ENCODE measurements at places on chromosomes 2 and 18.

DNA sequence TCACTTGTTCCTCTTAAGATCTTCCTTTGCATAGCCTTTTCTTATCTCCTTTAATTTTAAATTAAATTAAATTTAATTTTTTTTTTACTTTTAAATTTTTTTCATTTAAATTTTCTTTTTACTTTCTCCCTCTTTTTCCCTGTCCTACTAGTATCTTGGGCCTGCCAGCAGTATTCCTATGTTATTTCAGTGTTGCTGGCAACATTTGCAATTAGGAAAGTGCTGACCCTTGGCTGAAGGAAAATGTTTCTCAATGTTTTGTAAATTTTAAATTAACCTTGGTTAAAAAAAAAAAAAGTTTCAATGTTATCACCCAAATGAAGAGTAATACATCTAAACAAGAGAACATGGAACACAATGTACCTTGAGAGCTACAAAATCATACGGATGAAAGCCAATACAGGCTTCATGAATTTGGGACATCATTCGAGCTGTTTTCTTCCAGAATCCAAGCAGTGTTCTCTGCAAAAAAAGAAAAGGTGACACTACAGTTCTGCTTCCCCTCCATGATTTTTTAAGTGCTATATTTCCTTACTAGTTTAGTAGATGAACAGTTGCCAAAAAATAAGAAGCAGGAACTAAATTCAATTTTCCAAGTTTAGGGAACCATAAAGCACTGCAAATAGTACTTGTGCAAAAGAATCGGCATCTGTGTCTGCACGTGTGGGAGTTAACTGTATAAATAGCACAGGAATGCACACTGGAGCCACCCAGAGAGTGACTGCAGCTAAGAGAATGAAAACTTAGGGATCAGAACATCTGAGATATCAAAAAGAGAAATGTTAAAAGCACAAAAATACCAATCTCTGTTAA lies 55.8 kb downstream of the ICA1L start:
- peak; percentile 26 for DNase-seq

DNA sequence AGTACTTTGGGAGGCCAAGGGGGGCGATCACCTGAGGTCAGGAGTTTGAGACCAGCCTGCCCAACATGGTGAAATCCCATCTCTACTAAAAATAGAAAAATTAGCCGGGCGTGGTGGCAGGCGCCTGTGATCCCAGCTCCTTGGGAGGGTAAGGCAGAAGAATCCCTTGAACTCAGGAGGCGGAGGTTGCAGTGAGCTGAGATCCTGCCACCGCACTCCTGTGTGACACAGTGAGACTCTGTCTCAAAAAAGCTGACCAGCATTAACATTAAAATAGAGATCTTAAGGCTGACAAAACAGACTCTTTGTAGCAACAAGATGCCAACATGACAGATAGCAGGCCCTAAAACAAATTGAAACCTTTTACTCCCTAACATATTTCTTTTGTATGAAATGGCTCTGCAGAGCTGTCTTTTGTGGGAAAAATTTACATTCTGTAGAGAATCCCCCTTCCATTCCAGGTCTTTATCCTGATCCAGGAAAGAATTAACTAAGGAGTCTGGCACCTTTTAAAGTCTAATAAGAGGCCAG lies 213.9 kb downstream of the RAB3GAP1 start:
- DNase-seq: no peak

- DNase-seq: no peak
Measured at GRCh38 chr2:49686291-49686690, 532.0 kb upstream of the FSHR start.

DNA sequence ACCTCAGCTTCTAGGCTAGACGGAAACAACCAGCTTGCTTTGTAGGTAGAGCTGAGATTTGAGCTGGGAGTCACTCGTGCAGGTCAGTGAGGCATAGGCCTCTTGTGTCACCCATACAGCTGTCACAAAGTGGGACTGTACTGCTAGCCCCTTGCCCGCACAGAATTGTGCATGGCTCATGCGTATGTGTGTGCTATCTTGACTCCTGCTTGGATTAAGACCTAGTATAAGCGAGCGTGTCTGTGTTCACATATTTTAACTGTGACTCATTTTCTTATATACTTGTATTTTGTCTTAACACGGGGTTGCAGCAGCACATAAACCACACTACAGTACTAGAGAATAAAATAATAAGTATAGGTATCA lies 20.1 kb downstream of the CEP68 start:
- peak; percentile 55 for DNase-seq

GRCh38 chr2:241808721-241809382 lies at the start of gene NEU4:
NEU4 (plus strand) TSS chr2:241809193; CDS start chr2:241814485, 5,292 bp downstream.
- DNase-seq: no peak

GRCh38 chr2:101823347-101823791 lies 125.9 kb downstream of the MAP4K4 start:
- peak; percentile 69 for DNase-seq

DNA sequence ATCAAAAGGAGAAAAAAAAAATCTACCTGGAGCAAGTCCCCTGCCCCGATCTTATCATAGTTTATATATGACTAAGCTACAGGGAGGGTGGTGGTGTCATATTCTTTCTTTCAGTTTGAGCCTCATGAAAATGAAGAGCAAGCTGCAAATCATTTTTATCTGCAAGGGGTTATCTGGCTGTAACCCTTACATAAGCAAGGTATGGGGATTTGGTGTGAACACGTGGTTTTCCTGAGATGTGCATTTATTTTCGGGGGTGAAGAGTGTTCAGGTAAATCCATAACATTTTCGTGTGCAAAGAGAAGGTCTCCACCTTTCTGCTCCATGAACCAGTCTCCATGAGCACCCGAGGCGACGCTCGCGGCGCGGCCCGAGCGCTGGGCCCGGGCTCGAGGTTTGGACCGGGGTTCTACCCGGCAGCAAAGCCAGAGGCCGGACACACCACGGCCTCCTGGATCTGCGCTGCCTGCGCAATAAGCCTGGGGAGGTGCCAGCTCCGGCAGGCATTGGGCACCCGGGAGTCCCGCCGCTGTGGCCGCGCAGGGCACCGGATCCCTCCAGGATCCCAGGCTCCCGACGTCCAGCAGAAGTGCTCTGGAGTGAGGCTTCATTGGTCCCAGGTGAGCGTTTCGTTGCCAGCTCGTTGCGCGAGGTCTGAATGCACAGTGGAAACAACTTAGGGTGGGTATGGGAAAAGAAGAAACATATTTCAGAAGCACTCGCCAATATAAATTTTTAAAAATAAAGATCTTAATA lies 36.1 kb upstream of the GPD2 start:
- peak; percentile 71 for DNase-seq

- no peak for DNase-seq
Measured at GRCh38 chr2:85395912-85396475, 14.2 kb downstream of the CAPG start.

DNA sequence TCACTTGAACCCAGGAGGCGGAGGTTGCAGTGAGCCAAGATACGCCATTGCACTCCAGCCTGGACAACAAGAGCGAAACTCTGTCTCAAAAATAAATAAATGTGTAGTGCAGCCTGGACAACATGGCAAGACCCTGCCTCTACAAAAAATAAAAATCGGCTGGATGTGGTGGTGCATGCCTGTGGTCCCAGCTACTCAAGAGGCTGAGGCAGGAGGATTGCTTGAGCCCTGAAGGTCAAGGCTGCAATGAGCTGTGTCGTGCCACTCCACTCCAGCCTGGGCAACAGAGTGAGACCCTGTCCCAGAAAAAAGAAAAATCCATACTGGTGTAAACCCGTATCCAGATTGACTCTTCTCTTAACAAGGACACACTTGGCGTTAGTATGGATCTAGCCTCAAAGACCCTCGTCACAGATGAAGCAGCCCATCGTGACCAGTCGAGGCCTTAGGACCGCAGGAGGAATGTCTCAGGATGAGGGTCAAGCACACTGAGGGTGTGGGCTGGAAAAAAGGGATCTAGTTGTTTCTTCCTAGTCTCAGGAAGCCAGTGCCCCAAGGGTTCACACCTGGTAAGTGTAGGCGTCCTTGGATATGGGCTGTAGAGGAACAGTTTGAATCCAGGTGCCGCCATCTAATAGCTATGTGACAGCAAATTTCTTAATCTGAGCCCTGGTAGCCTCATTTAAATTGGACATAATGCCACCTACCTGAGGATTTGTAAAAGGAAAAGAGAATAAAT lies 4.0 kb upstream of the GPBAR1 start:
- no peak for DNase-seq

GRCh38 chr18:46449033-46449432 lies 208.0 kb downstream of the LOXHD1 start:
- DNase-seq: no peak

GRCh38 chr2:208638059-208638458 lies 231.5 kb downstream of the PTH2R start:
- DNase-seq: no peak

DNA sequence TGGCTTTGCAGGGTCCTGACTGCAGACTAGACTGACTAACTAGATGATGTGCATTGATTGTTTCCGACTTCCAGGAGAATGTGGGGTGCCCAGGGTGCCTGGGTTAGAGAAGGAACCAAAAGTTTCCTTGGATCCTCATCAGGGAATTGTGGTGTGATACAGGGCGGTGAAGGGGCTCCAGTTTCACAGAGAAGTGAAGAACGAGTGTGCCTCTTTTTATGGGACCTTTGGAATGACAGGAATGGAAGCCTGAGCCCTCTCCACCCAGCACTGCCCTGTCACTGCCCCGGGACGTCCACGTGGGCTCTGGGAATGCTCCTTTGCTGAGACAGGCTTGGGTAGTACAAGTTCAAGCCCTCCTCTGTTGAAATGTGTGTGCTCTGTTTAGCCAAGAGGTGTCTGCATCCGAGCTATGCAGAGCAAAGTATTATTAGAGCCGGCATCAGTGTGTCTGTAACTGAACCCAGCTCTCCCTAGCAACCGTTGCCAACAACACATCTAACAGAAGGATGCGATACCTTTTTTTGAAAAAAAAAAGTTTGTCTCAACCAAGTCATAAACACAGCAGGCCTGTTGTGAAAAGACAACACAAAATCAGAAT lies 183.6 kb downstream of the SMAD7 start:
- DNase-seq: peak; percentile 47

DNA sequence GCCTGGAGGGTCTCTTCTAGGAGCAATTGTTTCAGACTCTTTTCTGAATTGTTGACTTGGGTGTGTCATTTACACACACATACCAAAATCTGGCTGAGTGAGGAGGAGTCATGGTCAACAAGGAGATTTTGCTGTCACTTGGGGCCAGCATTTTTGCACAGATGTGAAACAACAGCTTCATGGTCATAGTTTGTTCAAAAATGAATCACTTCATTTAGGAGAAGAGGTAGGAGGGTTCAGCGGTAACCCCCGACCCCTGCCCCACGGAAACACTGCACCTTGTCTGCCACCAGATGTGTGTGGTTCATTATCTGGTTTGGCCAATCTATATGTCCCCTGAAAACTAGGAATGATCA lies 42.2 kb downstream of the LBH start:
- DNase-seq: no peak

DNA sequence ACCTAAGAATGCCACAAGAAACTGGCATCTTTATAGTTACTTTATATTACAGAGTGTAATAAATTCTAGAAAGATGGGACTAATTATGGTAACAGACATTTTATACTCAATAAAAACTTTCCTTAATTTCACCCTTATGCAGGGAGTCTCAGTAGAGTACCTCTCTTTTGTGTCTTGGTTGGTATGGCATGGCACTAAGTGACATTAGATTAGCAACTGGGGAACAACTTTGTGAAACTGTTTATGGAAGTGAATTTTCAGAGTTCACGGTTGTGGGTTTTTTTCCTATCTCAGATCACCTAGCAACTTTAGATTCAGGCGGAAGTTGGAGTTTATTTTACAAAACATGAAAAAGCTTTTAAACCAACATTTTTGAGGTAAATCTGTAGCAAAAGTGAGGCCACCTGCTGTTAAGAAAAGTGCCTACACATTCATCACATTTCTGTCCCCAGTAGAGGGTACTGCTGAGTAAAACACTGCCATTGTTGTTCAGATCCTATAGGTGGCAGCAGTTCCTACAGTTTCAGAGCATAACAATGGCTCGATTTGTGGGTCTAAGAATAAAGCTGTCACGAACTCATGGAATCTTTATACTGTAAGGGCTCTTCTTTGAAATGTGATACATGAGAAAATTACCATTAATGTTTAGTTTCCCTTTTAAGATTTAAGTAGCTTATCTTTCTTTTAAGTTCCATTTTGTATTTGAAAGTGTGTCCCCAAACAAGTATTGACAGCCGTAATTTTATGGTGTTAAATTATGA lies 117.6 kb downstream of the CAMKMT start:
- DNase-seq: peak; percentile 81

GRCh38 chr2:216897561-216898203 lies 37.8 kb upstream of the TNP1 start:
- DNase-seq: peak; percentile 2

GRCh38 chr18:48003426-48004349 lies 73.2 kb upstream of the SMAD2 start:
- DNase-seq: peak; percentile 51

DNA sequence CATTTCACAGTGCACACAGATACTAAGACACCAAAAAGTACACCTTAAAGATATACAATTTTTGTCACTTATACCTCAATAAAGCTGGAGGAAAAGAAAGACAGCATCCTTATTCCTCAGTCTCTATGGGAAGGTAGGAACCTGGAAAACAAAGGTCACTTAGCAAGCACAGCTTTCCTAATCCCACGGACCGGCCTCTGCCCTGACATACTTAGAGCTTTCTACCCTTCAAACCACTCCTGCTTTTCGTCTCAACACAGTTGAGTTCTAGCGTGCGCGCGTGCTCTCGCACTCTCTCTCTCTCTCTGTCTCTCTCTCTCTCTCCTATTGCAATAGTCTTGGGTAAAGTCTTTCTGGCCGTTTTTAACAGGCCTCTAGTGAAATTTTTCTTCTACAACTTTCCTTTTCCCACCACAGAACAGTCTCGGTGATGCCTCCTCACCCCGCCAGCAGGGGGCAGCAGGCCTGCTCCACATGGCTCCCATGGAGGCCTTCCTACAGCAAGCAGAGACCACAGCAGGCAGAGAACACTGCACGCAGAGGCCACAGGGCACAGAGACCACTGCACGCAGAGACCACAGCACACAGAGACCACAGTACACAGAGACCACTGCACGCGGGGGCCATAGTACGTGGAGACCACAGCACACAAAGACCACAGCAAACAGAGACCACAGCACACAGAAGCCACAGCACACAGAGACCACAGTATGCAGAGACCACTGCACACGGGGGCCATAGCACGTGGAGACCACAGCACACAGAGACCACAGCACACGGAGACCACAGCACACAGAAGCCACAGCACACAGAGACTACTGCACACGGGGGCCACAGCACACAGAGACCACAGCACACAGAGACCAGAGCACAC lies 106.9 kb downstream of the FBXO15 start:
- peak; percentile 8 for DNase-seq

DNA sequence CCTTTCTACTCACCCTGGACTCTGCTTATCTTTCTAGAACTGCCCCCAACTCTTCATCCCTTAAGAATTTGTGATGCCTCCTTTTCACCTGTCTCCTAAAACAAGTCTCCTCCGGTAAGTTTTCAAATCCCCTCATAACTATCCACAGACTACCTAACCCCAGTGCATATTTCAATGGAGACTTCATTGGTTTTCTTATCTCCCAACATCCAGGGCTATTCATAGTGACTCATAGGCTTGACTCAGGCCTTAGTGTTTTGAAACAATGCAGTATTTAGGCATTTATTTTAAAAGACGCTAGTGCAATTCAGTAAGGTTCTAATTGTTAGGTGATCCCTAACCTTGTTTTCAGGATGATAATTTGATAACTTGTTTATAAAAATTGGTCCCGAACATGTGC lies 399.2 kb downstream of the CPS1 start:
- peak; percentile 39 for DNase-seq
